ENCODE measurements at places on chromosomes 4 and X.
A peak's percentile ranks its signal among the peaks of the same experiment; 100 is the strongest.

GRCh38 chr4:62661821-62662220, 1461.7 kb downstream of the ADGRL3 start:
- no peak for DNase-seq

- peak; percentile 66 for DNase-seq
These were observed 122.5 kb downstream of the PTTG2 start for GRCh38 chr4:38082424-38083385.

GRCh38 chrX:96979766-96980165, 96.1 kb downstream of the RPA4 start:
- DNase-seq, result no peak

GRCh38 chr4:89162496-89162895, 51.2 kb downstream of the TIGD2 start:
- DNase-seq, result no peak

GRCh38 chr4:85952528-85952927, 407.3 kb downstream of the MAPK10 start:
- DNase-seq, result no peak

DNA sequence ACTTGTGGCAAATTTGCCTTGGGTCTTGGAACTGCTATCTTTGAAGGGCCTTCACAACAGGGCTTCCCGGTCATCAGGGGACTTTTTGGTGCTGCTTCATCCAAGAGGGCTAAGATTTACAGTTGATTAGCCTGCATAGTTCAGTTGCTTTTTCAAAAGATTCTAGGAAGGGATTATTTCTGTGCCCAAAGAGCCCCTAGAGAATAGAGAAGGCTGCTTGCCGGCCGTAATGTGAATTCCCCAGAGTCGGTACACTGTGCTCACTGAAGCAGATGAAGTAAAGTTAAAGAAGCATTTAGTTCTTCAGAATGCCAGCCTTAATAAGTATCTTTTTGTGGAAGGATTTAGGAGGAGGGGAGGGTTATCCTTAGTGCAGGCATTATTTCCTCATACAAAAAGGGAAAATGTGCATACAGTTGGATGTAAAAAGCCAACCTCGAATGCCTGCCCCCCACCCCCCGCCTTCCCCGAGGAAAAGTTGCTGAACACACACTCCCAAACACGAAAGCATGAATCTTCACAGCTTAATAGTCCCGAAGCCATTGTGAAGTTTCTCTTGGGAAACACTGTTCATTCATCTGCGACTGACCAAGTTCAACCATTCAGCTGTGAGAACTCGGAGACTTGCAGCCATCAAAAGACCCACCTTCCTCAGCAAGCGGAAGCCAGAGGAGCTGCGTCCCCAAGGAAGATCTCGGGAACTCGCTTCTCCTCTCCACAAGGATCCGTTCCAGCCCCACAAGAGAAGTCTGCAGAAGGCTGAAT, 47.6 kb downstream of the ANOS1 start:
- no peak for DNase-seq

Data from AG20443 (cell line).